Mesenchymal stem cell (in vitro differentiated cells and primary cell): ENCODE measurements at places on chromosomes 5 and 9.

GRCh38 chr9:136950656-136951276 is 1.3 kb upstream of the LCN12 start:
- DNase-seq, result no peak
- H3K4me1 ChIP-seq, result peaks cover 25% of the 10 kb centered on the region
- H3K27ac ChIP-seq, result no peak overlapping the region
- peaks cover 16% of the 10 kb centered on the region for H3K27me3 ChIP-seq

GRCh38 chr5:13771011-13771571 is 173.4 kb downstream of the DNAH5 start:
- H3K36me3 ChIP-seq, result no peaks in the 10 kb centered on the region
- H3K4me3 ChIP-seq, result no peak overlapping the region
- peak; percentile 64 for DNase-seq
- H3K27me3 ChIP-seq, result no peaks in the 10 kb centered on the region
- peaks cover 5% of the 10 kb centered on the region for H3K4me1 ChIP-seq

- H3K4me1 ChIP-seq, result no peaks in the 10 kb centered on the region
- no peaks in the 10 kb centered on the region for H3K27me3 ChIP-seq
- DNase-seq, result no peak
- H3K4me3 ChIP-seq, result no peak overlapping the region
These were observed 17.9 kb downstream of the TMEM167A start for GRCh38 chr5:83059341-83059740.

GRCh38 chr9:125536776-125537175 is 170.2 kb downstream of the MAPKAP1 start:
- H3K4me1 ChIP-seq, result peaks cover 14% of the 10 kb centered on the region
- DNase-seq, result peak; percentile 28
- H3K4me3 ChIP-seq, result no peak overlapping the region
- H3K27me3 ChIP-seq, result no peaks in the 10 kb centered on the region
- no peaks in the 10 kb centered on the region for H3K36me3 ChIP-seq

- peaks cover 2% of the 10 kb centered on the region for H3K4me1 ChIP-seq
- H3K36me3 ChIP-seq, result no peaks in the 10 kb centered on the region
- H3K27ac ChIP-seq, result no peak overlapping the region
- peak; percentile 8 for DNase-seq
- H3K4me3 ChIP-seq, result peak overlapping the region; percentile 11
These were observed 54.9 kb downstream of the MTX3 start for GRCh38 chr5:79936002-79936645.

- H3K27ac ChIP-seq, result no peak overlapping the region
- no peak overlapping the region for H3K4me3 ChIP-seq
- no peaks in the 10 kb centered on the region for H3K27me3 ChIP-seq
- H3K4me1 ChIP-seq, result no peaks in the 10 kb centered on the region
- no peaks in the 10 kb centered on the region for H3K36me3 ChIP-seq
These were observed 71.7 kb downstream of the NR2F1 start for GRCh38 chr5:93654676-93655075.

- DNase-seq, result peak; percentile 61
- H3K27me3 ChIP-seq, result peaks cover 83% of the 10 kb centered on the region
- no peaks in the 10 kb centered on the region for H3K4me1 ChIP-seq
- no peak overlapping the region for H3K27ac ChIP-seq
- H3K36me3 ChIP-seq, result no peaks in the 10 kb centered on the region
- no peak overlapping the region for H3K4me3 ChIP-seq
These were observed 40.1 kb downstream of the TRIP13 start for GRCh38 chr5:932628-933250.

DNA sequence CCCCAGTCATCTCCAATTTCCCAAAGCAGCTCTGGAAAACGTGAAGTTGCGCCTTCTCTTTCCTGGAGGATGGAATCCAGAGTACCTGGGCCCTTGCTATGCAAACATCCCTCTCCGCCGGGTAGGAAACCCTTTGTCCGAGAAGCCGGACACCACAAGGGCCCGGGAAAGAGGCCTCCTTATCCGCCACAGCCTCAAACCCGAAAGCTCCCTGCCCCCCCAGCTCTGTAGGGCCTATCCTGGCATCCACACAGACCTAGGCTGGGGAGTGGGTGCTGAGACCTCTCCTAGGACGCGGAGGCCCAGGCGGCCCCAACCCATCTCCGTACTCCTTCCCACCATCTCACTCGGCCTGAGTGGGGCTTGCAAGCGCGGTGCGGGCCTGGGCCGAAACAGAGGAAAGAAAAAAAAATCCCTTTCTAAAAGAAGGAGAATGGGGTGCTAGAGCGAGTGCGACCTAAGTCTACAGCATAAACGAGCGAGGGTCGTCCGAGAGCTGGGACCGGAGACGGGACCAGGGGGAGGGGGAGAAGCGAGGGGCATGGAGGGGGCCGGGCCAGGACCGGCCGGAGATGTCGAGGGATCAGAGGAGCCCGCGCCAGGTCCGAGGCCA is 624 bp downstream of the FBXW11 start:
- H3K4me3 ChIP-seq, result peak overlapping the region; percentile 93
- H3K27ac ChIP-seq, result peak overlapping the region; percentile 42
- no peaks in the 10 kb centered on the region for H3K36me3 ChIP-seq
- peak; percentile 50 for DNase-seq
- no peaks in the 10 kb centered on the region for H3K27me3 ChIP-seq

GRCh38 chr5:150496534-150496933 is 11.4 kb upstream of the NDST1 start:
- no peaks in the 10 kb centered on the region for H3K27me3 ChIP-seq
- H3K4me1 ChIP-seq, result peaks cover 62% of the 10 kb centered on the region
- H3K36me3 ChIP-seq, result peaks cover 22% of the 10 kb centered on the region
- no peak overlapping the region for H3K4me3 ChIP-seq

- H3K27me3 ChIP-seq, result no peaks in the 10 kb centered on the region
- DNase-seq, result no peak
- no peak overlapping the region for H3K4me3 ChIP-seq
- no peaks in the 10 kb centered on the region for H3K36me3 ChIP-seq
These were observed 268.6 kb downstream of the PSAT1 start for GRCh38 chr9:78565481-78565880.

GRCh38 chr9:129761901-129762369 is 9.1 kb upstream of the PTGES start:
- H3K36me3 ChIP-seq, result no peaks in the 10 kb centered on the region
- no peaks in the 10 kb centered on the region for H3K27me3 ChIP-seq

GRCh38 chr5:142851731-142852130 is 81.6 kb downstream of the ARHGAP26 start:
- H3K36me3 ChIP-seq, result no peaks in the 10 kb centered on the region
- DNase-seq, result no peak
- no peak overlapping the region for H3K4me3 ChIP-seq

DNA sequence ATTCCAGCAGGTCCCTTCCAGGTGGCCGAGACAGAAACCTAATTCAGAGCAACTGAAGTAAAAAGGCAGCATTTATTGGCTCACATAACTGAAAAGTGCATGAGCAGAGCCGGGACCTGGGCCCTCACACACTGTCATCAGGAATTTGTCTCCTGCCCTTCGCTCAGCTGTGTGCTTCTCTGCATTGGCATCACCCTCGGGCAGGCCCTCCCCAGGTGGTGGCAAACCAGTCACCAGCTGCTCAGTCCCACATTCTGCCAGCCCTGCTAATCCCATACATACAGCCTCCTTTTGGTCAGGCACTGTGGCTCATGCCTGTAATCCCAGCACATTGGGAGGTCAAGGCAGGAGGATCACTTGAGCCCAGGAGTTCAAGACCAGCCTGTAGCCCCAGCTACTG is 11.5 kb upstream of the CPLX2 start:
- no peak overlapping the region for H3K4me3 ChIP-seq
- H3K4me1 ChIP-seq, result no peaks in the 10 kb centered on the region
- no peak for DNase-seq
- H3K27me3 ChIP-seq, result peaks cover 33% of the 10 kb centered on the region
- no peaks in the 10 kb centered on the region for H3K36me3 ChIP-seq
- H3K27ac ChIP-seq, result no peak overlapping the region

DNA sequence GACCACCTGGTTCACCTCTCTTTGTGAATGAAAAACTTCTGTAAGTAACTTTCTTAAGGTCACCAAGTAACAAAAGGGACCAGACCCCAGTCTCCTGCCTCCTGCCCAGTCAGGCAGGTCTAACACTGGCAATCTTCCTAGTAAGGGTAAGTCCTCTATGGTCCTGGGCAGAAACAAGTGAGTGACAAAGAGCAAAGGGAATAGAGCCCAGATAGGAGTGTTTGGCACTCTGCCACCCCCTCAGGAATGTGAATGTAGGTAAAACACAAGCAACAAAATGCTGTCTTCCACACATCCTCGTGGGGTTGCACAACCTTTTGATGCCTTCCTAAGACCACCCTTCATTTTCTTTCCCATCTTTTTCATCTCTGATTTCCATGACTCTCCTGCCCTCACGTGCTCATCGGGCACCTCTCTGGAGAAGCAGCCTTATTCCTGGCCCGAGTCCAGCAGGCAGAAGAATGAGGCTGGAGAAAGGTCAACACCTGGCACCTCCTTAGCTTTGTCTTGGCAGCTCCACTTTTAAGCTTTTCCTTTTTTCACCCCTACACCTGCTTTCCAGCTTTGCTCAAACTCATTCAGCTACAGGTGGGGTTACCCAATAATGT is 90.2 kb upstream of the LHFPL2 start:
- H3K27ac ChIP-seq, result no peak overlapping the region
- no peaks in the 10 kb centered on the region for H3K36me3 ChIP-seq

DNA sequence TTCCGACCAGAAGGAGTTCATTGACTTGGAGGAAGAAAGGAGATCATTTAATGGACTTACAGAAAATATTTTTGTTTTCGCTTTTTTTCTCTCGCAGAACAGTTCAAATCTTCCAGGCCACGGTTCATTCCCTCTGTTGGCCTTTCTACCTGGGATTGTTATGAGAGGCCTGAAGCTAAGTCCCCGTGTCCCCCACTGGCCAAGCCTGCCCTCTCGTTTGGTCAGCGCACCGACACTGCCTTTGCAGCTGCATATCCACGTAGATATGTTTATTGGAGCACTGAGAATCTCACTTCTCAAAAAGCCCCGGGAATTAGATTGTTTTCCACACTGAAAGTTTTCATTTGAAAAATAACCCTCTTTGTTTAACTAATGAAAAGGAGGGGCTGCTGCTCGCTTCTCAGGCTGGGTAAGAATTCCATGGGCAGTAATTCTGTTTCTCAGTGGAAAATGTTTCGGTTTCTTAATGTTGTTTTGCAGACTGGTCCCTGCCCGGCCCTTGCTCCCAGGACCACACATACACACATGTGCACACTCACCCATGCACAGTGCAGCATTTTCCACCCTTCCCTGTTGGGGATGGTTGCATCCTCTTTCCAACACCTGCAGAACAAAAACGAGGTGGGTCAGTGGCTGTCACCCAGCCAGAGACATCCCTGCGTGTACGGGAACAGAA is 655.7 kb downstream of the BNC2 start:
- H3K4me3 ChIP-seq, result peak overlapping the region; percentile 28
- no peak for DNase-seq
- H3K4me1 ChIP-seq, result peaks cover 3% of the 10 kb centered on the region

DNA sequence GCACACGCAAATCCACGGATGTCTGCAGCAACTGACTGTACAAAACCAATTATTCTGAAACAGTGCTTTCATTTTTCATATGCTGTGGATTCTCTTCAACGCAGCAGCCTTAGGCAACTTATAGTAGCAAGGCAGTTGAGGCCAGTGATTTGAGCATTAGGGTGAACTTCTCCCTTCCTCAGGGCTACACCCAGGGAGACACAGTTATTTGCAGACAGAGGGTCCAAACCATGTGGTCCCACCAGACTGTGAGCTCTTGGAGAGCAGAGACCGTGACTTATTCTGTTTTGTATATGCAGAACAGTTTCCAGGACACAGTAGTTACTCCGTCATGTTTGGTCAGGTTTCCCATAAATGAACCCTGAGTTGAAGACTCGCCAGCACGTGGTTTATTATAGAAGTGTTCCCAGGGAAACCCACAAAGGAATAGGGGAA is 19.0 kb upstream of the WHRN start:
- DNase-seq, result no peak
- H3K27ac ChIP-seq, result no peak overlapping the region
- H3K4me3 ChIP-seq, result no peak overlapping the region
- H3K36me3 ChIP-seq, result no peaks in the 10 kb centered on the region
- peaks cover 26% of the 10 kb centered on the region for H3K27me3 ChIP-seq
- H3K4me1 ChIP-seq, result no peaks in the 10 kb centered on the region

DNA sequence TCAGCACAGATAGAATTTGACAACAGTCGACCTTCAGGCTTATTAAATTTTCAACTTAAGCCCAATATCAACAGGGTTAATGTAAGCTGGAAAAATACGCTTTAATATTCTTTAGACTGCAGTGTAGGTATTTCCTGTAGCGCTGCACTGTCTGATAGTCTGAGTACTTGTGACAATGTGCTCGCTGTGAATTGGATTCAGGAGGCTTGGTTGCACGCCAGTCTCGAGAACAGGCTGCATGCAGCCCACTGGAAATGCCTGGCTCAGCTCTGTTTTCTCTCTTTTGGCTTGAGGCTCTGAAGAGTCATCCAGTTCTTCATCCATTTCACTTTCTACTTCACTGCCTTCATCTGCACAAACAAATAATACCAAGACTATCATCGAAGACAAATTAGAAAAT is 300.9 kb downstream of the RFX3 start:
- no peak overlapping the region for H3K27ac ChIP-seq
- no peaks in the 10 kb centered on the region for H3K4me1 ChIP-seq
- DNase-seq, result no peak
- H3K27me3 ChIP-seq, result no peaks in the 10 kb centered on the region

GRCh38 chr9:16303506-16303905 is 567.0 kb downstream of the BNC2 start:
- H3K4me1 ChIP-seq, result peaks cover 6% of the 10 kb centered on the region
- H3K27me3 ChIP-seq, result peaks cover 3% of the 10 kb centered on the region
- no peaks in the 10 kb centered on the region for H3K36me3 ChIP-seq

DNA sequence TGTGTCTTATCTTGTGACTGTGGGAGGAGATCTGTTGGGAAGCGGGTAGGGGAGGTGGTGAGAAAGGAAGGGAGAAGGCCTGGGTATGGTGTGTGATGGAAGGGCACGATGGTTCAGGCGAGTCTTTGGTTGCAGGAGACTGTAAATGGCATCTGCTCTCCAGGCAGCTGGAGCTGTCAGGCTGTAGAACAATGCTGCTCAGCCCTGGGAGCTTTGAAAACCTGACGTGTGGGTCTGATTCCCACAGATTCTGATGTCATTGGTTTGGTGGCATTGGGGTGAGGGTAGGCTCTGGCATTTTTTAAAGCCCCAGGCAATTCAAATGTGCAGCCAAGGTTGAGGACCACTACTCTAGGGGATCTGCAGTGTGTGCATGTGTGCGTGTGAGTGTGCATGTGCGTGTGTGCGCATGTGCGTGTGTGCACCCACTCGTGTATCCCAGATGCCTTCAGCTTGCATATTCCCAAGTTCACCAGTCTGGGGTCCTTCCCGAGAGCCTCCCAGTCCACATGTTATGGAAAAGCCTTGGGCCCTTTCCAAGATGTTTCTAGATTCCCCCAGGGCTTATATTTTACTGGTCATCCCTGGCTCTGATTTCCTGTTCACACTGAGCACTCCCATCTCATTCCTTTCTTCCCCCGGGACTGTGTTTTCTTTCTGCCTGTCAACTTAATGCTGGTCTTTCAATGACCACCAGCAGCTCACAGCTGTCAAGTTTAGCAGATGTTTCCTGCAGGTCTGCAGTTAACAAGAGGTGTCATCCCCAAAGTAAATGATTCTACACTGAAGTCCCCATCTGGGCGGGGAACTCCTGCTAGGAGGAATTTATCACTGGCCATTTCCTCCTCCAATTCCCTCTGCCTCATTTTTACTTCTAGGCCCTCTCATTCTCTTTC is 34.0 kb downstream of the BOD1 start:
- H3K4me3 ChIP-seq, result no peak overlapping the region
- no peaks in the 10 kb centered on the region for H3K36me3 ChIP-seq
- H3K27me3 ChIP-seq, result peaks cover 8% of the 10 kb centered on the region
- no peak overlapping the region for H3K27ac ChIP-seq
- peak; percentile 62 for DNase-seq
